ENCODE measurements at places on chromosomes 11 and 22.
A peak's percentile ranks its signal among the peaks of the same experiment; 100 is the strongest.

- no peak for DNase-seq
These were observed 28.6 kb downstream of the SNAP29 start for GRCh38 chr22:20887375-20887774.

DNA sequence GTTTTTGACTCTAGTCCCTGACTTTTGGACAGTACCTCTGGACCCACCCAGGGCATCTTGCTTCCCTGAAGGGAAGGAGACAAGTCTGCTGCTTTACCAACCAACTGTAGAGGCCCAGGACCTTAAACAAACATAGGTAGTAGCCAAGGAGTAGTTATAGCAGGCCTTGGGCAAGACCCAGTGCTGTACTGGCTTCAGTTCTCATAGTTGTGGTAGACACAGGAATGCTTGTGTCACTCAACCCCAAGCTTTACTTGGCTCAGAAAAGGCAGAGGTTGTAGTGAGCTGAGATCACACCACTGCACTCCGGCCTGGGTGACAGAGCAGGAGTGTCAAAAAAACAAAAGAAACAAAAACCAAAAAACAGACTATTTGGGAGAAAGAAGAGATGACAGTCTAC lies 21.3 kb upstream of the OR52M1 start:
- no peak for DNase-seq

- no peak for DNase-seq
These were observed 65.8 kb upstream of the SUSD2 start for GRCh38 chr22:24115247-24116207.

DNA sequence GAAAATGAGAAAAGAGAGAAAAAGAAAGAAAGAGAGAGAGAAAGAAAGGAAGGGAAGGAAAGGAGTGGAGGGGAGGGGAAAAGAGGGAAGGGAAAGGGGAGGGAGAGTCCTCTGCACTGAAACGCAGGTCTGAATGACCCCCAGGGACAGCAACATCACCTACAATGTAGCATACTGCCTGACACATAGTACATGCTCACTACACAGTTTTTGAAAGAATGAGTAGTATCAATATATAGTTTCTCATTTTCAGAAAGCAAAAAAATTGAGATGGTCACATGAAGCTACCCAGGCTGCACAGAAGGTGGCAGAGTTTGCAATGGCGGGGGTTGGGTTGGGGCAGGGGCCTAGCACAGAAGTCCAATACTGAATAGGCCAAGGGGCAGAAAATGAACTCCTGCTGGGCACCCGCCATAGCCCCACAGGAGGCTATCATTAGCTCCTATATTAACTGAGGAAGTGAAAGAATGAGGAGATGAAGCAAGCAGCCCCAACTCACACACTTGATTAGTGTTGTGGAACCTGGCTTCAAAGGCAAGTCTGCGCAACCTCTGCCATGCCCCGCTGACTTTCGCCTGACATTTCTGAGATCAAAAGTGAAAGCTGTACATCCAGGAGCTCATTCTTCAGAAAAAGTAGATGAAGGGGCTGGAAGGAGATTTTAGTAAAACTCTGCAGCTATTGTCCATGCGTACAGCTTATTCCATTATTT lies 241.2 kb upstream of the SYN3 start:
- no peak for DNase-seq

- DNase-seq = peak; percentile 54
These were observed 914 bp downstream of the INPPL1 start for GRCh38 chr11:72225411-72225951.

Measured in activated CD4-positive, alpha-beta T cell treated with anti-CD3 and anti-CD28 coated beads for 48 hours (primary cell).